ENCODE measurements at places on chromosomes 7 and 10.

GRCh38 chr10:43594944-43595589, 11.2 kb upstream of the ZNF485 start:
- H3K27ac ChIP-seq = no peak overlapping the region
- no peaks in the 10 kb centered on the region for H3K36me3 ChIP-seq
- no peak overlapping the region for H3K4me3 ChIP-seq
- no peaks in the 10 kb centered on the region for H3K27me3 ChIP-seq
- H3K4me1 ChIP-seq = no peaks in the 10 kb centered on the region

- no peak overlapping the region for H3K4me3 ChIP-seq
- H3K27ac ChIP-seq = no peak overlapping the region
- DNase-seq = no peak
- peaks cover 14% of the 10 kb centered on the region for H3K4me1 ChIP-seq
- no peaks in the 10 kb centered on the region for H3K27me3 ChIP-seq
Measured at GRCh38 chr7:5591278-5591874, 167.7 kb upstream of the TNRC18 start.

- H3K27me3 ChIP-seq = no peaks in the 10 kb centered on the region
- no peak for DNase-seq
- 0 out of 2 replicates have a peak, but pooled peaks cover 1% of the 10 kb centered on the region for H3K4me1 ChIP-seq
- H3K36me3 ChIP-seq = no peaks in the 10 kb centered on the region
- no peak overlapping the region for H3K4me3 ChIP-seq
Measured at GRCh38 chr7:150851492-150852370, 586 bp upstream of the AOC1 start.

GRCh38 chr10:59012839-59013238, 163.6 kb upstream of the PHYHIPL start:
- H3K27me3 ChIP-seq = no peaks in the 10 kb centered on the region
- H3K4me1 ChIP-seq = no peaks in the 10 kb centered on the region
- no peaks in the 10 kb centered on the region for H3K36me3 ChIP-seq
- no peak overlapping the region for H3K4me3 ChIP-seq

DNA sequence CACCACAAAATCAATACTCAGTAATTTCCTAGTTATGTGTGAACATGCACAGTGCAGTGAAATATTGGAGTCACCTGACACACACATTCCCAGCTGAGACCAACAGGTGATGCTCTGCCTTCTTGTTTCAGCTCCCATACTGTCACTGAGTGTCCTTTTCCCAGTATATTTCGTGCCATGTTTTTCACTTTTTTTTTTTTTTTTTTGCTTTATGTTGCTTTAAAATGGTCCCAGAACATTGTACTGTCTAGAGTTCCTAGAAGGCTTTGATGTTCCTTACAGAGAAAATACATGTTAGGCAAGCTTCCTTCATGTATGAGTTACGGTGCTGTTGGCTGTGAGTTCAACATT, 45.6 kb downstream of the ELAPOR2 start:
- H3K36me3 ChIP-seq = no peaks in the 10 kb centered on the region
- no peak for DNase-seq
- H3K27ac ChIP-seq = no peak overlapping the region
- no peak overlapping the region for H3K4me3 ChIP-seq
- H3K4me1 ChIP-seq = no peaks in the 10 kb centered on the region
- H3K27me3 ChIP-seq = no peaks in the 10 kb centered on the region

DNA sequence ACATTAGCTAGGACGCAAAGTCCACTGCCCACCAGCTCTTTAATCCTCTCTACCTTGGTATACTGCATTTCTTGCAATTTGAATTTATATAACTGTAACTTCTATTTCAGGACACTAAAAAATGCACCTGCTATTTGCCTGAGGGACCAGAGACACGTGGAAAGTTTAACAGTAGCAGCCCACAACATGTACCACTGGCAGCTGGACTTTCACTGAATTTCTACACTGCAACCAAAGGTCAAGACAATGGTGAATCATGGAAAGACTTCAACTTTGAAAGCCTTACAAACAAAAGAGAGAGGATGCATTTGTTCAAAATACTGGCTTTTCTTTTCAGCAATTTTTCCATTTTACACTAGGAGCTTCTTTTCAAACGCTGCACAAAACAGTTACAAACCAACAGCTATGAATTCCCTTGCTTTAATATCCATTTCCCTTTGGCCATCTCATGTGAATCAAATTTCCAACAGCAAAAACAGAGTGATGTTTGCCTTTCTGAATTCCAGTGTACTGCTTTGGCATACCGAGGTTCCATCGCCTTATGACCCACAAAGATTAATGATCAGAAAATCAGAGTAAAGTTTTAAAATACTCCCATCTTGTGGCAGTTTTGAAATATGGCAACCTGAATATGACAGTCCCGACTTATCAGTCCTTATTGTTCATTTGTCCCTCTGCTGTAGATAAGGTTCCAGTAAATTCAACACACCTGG, 29.9 kb upstream of the HNRNPH3 start:
- H3K36me3 ChIP-seq = no peaks in the 10 kb centered on the region
- no peak for DNase-seq
- H3K27ac ChIP-seq = no peak overlapping the region
- H3K4me1 ChIP-seq = no peaks in the 10 kb centered on the region

- peaks cover 6% of the 10 kb centered on the region for H3K4me1 ChIP-seq
- no peak overlapping the region for H3K27ac ChIP-seq
- no peak overlapping the region for H3K4me3 ChIP-seq
- peaks cover 3% of the 10 kb centered on the region for H3K36me3 ChIP-seq
- DNase-seq = no peak
Measured at GRCh38 chr10:110502851-110503301, 5.2 kb downstream of the DUSP5 start.

Data from iPS DF 6.9 (cell line).